ENCODE measurements at places on chromosomes 11 and 22.

GRCh38 chr22:19597399-19597735 is 73.2 kb upstream of the CLDN5 start:
- no peak for DNase-seq

DNA sequence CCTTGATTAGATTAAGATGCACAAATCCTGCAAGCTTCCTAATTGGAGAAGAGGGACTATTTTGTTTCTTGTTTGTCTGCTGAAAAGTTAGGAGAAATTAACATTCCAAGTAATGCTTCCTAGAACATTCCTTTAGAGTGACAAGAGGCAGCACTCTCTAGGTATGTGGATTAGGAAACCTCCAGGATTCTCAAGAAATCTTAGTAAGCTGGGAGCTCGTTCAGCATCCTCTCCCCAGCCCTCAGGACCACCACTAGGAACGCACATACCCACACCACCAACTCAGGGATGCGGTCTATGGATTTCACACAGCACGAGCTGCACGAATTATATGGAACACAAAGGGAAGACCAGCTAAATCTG is 52.9 kb downstream of the NCAPD3 start:
- DNase-seq = no peak

- DNase-seq = peak; percentile 80
Observed at GRCh38 chr11:59560702-59561473, 49.5 kb downstream of the OR4D9 start.

GRCh38 chr11:76408171-76408965 is 27.2 kb downstream of the GVQW3 start:
- DNase-seq = peak; percentile 18

- no peak for DNase-seq
Observed at GRCh38 chr11:16558494-16558893, 180.0 kb upstream of the C11orf58 start.

GRCh38 chr22:45631140-45631840 is 40.3 kb upstream of the ATXN10 start:
- DNase-seq = no peak

GRCh38 chr11:46237248-46238077 is 40.0 kb upstream of the CREB3L1 start:
- peak; percentile 57 for DNase-seq

DNA sequence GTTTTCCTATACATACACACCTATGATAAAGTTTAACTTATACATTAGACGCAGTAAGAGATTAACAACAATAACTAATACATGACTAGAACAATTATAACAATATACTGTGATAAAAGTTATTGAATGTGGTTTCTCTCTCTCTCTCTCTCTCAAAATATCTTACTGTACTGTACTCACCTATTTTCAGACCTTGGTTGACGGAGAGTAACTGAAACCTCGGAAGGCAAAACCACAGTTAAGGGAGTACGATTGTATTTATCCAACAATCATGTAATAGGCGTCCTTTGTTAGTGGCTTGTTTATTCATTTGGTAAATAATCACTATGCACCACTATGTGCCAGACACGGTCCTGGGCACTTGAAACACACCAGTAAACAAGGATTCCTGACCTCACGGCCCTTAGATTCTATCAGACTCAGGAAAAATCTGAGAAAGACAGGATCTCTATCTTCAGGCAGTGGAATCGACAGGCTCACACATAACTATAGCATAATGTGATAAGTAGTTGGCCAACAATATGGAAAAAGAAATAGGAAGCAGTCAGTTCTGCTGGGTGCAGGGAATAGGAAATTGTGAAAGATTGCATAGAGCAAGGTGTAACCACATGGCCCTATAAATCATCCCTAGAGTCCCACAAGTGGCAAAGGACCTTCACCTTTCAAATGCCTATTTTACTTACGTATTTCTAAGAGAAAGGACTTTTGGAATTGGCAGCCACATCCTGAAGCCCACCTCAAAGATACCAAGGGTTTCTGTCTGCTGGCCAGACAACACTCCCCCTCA is 12.0 kb downstream of the ETS1 start:
- peak; percentile 56 for DNase-seq

GRCh38 chr22:46003271-46004091 is 26.5 kb upstream of the WNT7B start:
- DNase-seq = no peak

DNA sequence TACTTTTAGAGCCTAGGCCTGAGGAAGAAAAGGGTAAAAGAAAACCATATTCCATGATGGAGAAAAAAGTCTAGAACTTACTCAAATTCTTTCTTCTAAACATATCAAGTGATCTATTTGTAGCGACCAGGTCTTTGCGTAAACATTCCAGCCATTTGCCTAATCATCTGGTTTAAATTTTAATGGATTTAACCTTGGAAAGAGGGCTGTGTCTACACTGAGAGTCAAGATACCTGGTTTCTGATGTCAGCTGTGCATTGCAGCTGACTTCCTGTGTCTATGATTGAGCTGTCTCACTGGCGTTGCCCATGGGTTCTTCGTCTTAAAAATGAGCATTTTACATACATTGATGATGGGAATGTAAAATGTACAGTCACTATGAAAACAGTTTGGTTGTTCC is 10.0 kb upstream of the TMEM123 start:
- no peak for DNase-seq
